Uterus (tissue), 4 donors: ENCODE measurements at places on chromosomes 3 and 15. TPM values are rescaled to one million over a fixed set of nuclear protein-coding genes. Genes with fewer than 3 reads are reported as not detected.

GOLGA8T gene
- total RNA-seq, result not detected

C3orf20 gene
- not detected for total RNA-seq

ZIC1 gene
- total RNA-seq, result not detected

FBXW12 gene
- not detected for total RNA-seq

MEX3B gene
- 27.7 TPM for total RNA-seq

GRCh38 chr3:138195481-138195880 lies 8.4 kb downstream of the ARMC8 start:
- no peak for DNase-seq
- no peaks in the 10 kb centered on the region for H3K36me3 ChIP-seq
- H3K4me1 ChIP-seq, result no peaks in the 10 kb centered on the region
- H3K4me3 ChIP-seq, result no peak overlapping the region

- H3K36me3 ChIP-seq, result no peaks in the 10 kb centered on the region
- H3K27ac ChIP-seq, result no peak overlapping the region
- no peaks in the 10 kb centered on the region for H3K4me1 ChIP-seq
- H3K4me3 ChIP-seq, result no peak overlapping the region
Observed at GRCh38 chr3:153266619-153267018, 104.6 kb downstream of the RAP2B start.

DNA sequence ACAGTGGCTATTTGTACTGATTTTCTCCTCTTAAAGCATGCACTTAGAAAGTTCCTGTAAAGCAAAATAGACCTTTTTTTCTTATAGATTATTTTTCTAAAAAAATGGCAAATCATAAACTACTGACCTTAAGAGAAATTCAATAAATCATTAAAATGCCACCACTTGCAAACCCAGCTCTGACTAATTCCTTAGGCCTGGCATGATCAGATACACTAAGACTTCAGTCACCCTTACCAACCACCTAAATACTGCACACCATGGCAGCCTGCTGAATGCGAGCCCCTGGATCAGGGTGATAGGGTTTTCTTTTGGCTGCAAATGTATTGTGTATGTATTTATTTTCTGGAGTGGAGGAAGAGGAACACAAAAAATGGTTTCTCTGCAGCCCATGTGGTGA lies 370.6 kb upstream of the TBL1XR1 start:
- H3K4me3 ChIP-seq, result no peak overlapping the region
- H3K36me3 ChIP-seq, result no peaks in the 10 kb centered on the region
- no peak overlapping the region for H3K27ac ChIP-seq
- no peaks in the 10 kb centered on the region for H3K27me3 ChIP-seq

GRCh38 chr3:164458986-164459385 lies 619.3 kb downstream of the SI start:
- DNase-seq, result no peak
- H3K27ac ChIP-seq, result no peak overlapping the region
- no peak overlapping the region for H3K4me3 ChIP-seq
- peaks cover 5% of the 10 kb centered on the region for H3K4me1 ChIP-seq
- H3K27me3 ChIP-seq, result no peaks in the 10 kb centered on the region
- no peaks in the 10 kb centered on the region for H3K36me3 ChIP-seq

GRCh38 chr3:14841836-14842235 lies 23.1 kb downstream of the FGD5 start:
- H3K4me3 ChIP-seq, result no peak overlapping the region
- H3K4me1 ChIP-seq, result peaks cover 9% of the 10 kb centered on the region
- no peaks in the 10 kb centered on the region for H3K36me3 ChIP-seq
- no peaks in the 10 kb centered on the region for H3K27me3 ChIP-seq
- DNase-seq, result no peak
- no peak overlapping the region for H3K27ac ChIP-seq

DNA sequence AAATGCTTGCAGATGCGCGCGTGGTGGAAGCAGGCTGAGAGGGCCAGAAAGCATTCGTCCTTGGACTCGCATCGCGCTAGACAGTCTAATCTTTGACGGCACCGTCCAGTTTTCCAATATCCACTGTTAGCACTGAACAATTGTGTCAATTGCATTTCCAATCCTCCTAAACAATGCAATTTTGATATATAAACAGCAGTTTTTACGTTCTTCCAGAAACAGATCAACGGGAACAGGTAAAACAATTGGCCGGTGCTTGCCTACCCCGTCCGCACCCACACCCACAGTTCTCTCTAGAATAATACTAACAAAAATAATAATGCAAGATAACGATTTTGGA lies 17.2 kb downstream of the CPN2 start:
- H3K27ac ChIP-seq, result no peak overlapping the region
- no peaks in the 10 kb centered on the region for H3K4me1 ChIP-seq
- no peak for DNase-seq
- H3K27me3 ChIP-seq, result no peaks in the 10 kb centered on the region
- no peak overlapping the region for H3K4me3 ChIP-seq
- no peaks in the 10 kb centered on the region for H3K36me3 ChIP-seq

- no peaks in the 10 kb centered on the region for H3K36me3 ChIP-seq
- no peak overlapping the region for H3K27ac ChIP-seq
- H3K4me1 ChIP-seq, result no peaks in the 10 kb centered on the region
- H3K4me3 ChIP-seq, result no peak overlapping the region
- no peaks in the 10 kb centered on the region for H3K27me3 ChIP-seq
Observed at GRCh38 chr3:9196020-9196419, 53.4 kb downstream of the SRGAP3 start.

- no peak overlapping the region for H3K4me3 ChIP-seq
- no peaks in the 10 kb centered on the region for H3K36me3 ChIP-seq
- H3K4me1 ChIP-seq, result no peaks in the 10 kb centered on the region
- no peak overlapping the region for H3K27ac ChIP-seq
- no peak for DNase-seq
- no peaks in the 10 kb centered on the region for H3K27me3 ChIP-seq
Observed at GRCh38 chr3:21392526-21392925, 358.5 kb downstream of the ZNF385D start.

- no peak overlapping the region for H3K4me3 ChIP-seq
- no peaks in the 10 kb centered on the region for H3K36me3 ChIP-seq
- DNase-seq, result no peak
Observed at GRCh38 chr3:12695916-12696315, 32.0 kb upstream of the RAF1 start.
